NCI-H1048 (cell line): ENCODE measurements at places on chromosomes 2 and 18.

- DNase-seq = no peak
Observed at GRCh38 chr2:241148239-241148638, 1.0 kb downstream of the PASK start.

DNA sequence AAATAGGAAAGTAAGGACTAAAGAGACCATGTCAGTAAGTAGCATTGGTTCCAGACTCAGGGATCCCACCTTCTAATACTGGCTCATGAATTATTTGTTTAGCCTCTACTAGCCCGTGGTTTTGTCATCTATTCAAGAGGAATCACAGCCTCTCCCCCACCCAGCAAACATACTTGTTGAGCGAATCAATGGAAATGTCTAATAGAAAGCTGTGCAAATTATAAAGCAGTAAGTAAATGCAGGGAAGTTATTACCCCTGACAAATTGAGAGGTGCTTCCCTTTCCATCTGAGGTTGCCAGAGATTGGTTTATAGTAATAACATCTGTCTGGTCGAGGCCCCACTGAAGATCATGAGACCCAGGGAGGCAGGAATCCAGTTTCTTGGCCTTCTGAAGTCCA is 219.3 kb upstream of the OSR1 start:
- DNase-seq = no peak

DNA sequence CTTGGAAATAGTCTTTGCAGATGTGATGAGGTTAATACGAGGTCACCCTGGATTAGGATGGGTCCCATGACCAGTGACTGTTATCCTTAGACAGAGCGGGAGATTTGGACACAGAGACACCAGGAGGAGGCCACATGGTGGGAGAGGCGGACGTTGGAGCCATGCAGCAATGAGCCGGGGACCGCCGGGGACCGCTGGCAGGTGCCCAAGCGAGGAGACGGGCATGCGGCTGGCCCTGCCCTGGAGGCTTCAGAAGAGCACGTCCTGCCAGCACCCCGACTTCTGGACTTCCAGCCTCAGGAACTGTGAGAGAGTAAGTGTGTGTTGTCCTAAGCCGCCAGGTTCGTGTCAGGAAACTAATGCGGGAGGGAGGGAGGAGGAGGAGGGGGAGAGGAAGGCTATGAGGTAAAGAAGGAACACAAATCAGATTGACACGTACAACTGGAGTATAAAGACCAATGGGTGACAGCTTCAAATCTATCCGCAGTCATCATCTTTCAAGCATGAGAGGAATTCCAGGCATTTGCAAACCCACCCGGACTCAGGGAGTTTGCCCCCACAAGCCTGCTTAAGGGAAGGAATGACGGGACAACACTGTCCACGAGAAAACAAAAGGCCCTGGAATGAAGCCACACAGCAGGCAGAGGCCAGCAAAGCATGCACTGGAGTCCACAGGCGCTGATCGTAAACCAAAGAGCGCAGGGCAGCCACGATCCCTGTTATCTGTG is 11.6 kb upstream of the BOK start:
- no peak for DNase-seq

DNA sequence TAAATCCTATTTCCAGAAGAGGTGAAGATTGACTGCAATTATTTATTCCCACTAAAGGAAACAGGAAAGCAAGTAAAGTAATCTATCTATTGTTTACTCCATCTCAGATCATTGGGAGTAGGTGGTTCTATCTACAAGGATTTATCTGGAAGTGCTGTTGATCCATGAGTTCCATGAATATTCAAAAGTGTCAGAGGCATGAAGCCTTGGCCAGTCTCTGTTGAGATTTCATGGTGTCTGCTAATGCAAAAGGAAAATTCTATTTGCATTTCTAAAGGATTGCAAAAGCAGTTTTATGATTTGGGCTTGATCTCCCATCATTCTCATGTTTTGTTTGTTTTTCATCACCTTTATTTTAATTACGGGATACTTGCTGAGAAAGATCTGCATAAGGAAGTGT is 102.4 kb upstream of the ST6GAL2 start:
- no peak for DNase-seq

- no peak for DNase-seq
Observed at GRCh38 chr2:218022851-218023530, 20.2 kb upstream of the TNS1 start.

GRCh38 chr2:196259507-196260481 is 88.4 kb upstream of the STK17B start:
- DNase-seq = no peak

DNA sequence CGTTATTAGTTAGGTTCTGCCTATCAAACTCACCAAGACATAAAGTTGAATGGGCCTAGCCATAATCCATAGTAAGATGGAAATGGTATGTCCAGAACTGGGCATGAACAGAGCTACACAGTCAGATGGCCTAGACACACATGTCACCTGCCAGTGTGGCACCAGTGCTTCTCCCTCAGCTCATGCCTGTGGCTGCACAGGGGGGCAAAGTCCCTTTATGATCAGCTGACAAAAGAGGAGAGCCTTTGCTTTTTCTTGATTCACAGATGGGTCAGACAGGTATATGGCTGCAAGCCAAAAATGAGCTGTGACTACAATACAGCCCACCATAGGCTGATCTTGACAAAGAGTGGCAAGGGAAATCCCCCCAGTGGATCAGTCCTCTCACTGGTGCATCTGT is 28.3 kb upstream of the STARD7 start:
- DNase-seq = no peak

DNA sequence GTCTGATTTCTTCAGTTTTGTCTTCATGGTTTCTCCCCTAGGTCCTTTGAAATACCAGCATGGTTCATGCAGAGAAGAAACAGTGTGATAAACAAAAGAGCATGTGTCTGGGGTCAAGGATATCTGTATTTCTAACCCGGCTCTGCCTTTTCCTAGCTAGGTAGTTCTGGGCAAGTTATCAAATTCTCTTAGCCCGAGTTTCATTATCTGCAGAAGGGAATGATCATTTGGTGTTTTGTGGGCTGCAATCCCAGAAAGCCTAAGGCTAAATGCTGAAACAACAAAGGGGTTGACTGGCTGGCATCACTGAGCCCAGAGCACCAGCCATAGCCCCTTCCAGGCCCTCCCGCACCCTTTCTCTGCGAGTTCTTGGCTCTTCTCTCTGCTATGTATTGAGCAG is 51.7 kb upstream of the DAPL1 start:
- no peak for DNase-seq

DNA sequence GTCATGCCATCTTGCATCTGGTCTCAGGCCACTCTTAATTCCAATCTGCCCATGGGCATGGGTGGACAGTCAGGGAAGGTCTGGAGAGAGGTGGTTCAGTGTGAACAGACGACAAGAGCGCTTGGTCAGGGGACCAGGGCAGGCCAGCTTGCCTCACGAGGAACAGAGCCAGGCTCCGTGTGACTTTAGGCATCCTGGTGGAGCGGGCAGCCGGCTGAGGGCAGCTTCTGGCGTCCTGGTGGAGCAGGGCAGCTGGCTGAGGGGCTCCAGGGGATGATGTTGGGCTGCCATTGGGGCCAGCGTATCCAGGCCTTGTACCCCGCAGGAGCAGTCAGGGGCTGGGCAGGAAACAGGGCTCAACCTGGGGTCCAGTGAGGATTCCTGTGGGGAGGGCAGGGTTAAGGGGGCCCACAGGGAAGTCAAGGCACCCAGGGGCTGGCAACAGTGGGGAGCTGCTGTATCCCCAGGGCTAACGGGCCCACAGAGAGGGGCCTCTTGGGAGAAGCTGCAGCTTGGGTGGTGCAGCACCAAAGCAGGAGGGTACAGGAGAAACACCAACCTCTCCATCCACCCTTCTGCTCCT is 197.9 kb upstream of the TWIST2 start:
- DNase-seq = no peak

GRCh38 chr18:77702686-77703085 is 453.0 kb downstream of the GALR1 start:
- no peak for DNase-seq

DNA sequence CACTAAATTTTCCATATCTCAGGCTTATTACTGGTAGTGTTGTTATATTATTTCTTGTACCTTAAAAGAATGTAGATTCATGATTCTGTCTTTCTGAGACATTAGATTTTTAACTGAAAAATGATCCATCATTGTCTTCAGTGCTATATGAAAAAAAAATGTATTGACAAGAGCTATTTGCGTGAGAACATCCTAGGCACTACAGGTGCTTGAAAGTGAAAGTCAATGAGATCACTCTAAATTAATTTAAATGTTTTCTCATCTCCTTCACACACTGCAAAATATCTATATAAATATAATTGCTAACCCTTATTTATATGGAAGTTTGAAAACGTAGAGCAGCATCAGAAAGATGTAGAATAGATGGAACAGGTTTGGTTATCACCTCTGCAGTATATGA is 684.6 kb downstream of the TRIB2 start:
- DNase-seq = no peak

GRCh38 chr2:12416600-12416999 is 300.1 kb upstream of the TRIB2 start:
- DNase-seq = no peak

- no peak for DNase-seq
Observed at GRCh38 chr2:26720322-26721114, 28.0 kb downstream of the KCNK3 start.

DNA sequence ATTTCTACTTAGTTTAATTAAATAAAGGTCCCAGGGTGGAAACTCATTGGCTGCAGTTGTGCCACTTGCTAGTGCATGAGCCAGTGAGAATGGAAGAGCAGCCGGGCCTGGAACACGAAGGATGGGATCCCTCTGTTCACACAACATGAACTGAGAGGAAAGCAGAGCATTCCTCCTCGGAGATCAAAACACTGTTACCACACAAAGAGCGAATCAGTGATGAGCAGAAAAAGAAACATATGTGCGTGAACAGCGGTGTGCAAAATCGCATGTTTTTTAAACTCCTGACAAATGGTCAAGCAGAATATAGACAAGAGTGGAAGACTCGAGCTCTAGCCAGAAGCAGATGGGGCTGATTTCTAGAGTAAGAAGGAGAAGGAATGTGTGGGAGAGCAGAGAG is 28.4 kb upstream of the ANKRD44 start:
- no peak for DNase-seq

GRCh38 chr2:124026503-124026902 is 1.4 kb downstream of the CNTNAP5 start:
- DNase-seq = no peak

GRCh38 chr2:137333386-137334165 is 568.2 kb downstream of the THSD7B start:
- DNase-seq = no peak

DNA sequence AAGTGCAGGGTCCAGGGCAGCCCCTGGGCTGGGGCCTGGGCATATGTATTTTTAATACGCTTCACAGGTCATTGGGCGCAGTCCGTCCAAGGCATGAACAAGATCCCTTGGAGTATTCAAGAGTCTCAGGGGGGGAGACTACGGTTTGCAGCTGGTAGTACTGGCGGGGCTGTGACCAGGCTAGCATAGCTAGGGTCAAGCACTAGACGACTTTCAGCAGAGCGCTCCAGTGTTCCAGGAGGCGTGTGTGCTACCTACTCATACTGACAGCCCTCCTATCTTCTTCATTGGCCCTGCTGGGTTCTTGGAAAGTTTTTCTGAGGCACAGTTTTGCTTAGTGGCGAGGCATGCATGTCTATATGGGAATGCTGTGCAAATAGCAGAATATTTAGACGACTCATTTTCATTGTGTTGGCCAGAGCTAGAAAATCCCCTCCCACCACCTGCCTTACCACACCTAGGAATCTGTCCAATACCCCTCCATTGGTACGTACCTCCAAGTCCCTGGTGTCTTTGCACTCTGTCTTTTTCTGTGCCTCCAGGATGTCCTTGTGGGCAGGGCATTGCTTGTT is 68.2 kb downstream of the GLI2 start:
- DNase-seq = no peak

- DNase-seq = no peak
Observed at GRCh38 chr2:175330195-175330594, 148.7 kb upstream of the ATP5MC3 start.

DNA sequence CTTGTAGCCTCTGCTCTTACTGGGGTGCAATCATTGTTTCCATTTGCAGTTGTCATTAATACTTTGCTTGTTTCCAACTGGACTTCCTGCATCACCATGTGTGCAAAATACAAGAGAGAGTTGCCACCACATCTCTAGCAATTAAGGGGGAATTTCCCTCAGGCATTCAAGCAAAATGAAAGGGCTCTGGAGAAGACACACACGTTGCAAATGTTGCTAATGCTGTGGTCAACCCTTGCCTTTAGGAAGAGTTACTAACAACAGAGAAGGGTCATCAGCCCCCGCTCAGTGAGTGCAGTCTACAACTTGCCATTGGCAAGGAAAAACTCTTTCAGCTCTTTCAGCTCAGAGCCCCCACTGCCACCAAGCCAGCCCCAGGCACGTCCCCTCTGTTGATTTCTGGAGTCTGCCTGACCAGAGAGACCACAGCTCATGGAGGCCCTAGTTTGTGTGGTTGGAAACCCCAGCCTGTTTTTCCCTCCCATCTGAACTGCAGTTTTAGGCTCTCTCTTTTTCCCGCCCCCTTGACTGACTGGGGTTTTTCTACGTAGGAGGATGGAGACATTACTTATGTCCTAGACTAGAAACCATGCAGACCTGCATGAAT is 25.9 kb upstream of the GPR45 start:
- no peak for DNase-seq

DNA sequence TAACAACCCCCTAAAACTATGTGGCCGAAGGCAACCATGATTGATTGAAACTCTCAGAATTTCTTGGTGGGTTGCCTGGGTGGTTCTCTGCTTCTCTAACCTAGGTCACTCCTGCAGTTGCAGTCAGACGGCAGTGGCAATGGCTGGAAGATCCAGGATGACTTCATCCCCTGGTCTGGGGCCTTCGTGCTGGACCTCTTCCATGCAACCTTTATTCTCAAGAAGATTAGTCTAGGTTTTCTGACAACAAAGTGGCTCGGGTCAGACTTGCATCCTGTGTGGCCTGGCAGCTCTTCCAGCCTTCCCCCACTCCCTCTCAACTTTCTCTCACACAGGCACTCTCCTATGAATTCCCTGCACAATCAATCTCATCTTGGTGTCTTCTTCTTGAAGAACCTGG is 76.4 kb downstream of the METTL4 start:
- no peak for DNase-seq

DNA sequence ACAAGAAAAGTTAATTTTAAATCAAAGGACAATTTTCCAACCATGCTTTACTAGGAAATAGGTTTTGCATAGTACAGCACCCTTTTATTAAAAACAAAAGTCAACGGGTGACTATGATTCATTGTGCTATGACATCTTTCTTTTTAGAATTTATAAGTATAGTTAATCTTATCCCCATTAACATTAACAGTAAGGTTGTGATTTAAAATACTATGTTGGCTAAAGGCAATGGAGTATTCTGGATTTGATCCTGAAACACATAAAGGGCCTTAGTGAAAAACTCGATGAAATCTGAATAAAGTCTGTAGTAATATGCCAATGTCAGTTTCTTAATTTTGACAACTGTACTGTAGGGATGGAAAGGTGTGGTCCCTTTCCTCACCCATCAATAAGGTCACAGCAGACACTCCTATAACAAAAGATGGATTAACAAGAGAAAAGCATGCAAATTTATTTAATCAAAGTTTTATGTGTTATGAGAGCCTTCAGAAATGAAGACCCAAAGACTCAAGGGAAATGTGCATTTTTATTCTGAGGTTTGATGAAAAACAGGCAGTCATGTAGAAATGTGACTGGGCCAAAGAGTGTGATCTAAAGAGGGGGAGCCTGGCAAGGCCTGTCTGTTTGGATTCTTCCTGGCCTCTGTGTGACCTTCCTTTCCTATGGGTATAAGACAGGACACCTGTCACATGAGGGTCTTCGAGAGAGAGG is 731.4 kb downstream of the TSN start:
- DNase-seq = no peak
